A549 treated with Mapracorat at 1 μM for 4 hours (cell line): ENCODE measurements at places on chromosomes 12 and 14. TPM values are rescaled to one million over a fixed set of nuclear protein-coding genes. Genes with fewer than 3 reads are reported as not detected.

Gene TMEM132D
- total RNA-seq, result not detected in 5 replicates

Gene ARHGDIB
- 1.1 to 1.9 TPM (median 1.2 TPM) in 5 replicates for total RNA-seq

Gene HOMEZ
- 6.6 to 10.9 TPM (median 7.9 TPM) in 5 replicates for total RNA-seq

Gene TMEM229B
- 0.08 to 0.39 TPM (median 0.16 TPM) in 5 replicates for total RNA-seq

Gene CCDC88C
- 5.6 to 6.6 TPM (median 6.0 TPM) in 5 replicates for total RNA-seq

Gene ABHD4
- total RNA-seq, result 44.8 to 49.5 TPM (median 46.0 TPM) in 5 replicates

Gene TTC7B
- 16.0 to 25.4 TPM (median 19.8 TPM) in 5 replicates for total RNA-seq

Gene ACRBP
- total RNA-seq, result 0.08 to 0.40 TPM (median 0.15 TPM) in 3 of 5 replicates, not detected in the others

Gene C12orf57
- 275 to 319 TPM (median 310 TPM) in 5 replicates for total RNA-seq

Gene TMEM121
- 4.7 to 10.8 TPM (median 8.4 TPM) in 5 replicates for total RNA-seq

Gene SLC17A8
- 0.03 TPM in 1 of 5 replicates, not detected in the others for total RNA-seq

Gene GXYLT1
- total RNA-seq, result 10.7 to 14.8 TPM (median 13.7 TPM) in 5 replicates

Gene HOXC10
- 2.7 to 3.8 TPM (median 2.9 TPM) in 5 replicates for total RNA-seq

Gene TAS2R30
- not detected in 5 replicates for total RNA-seq

Gene DUSP16
- total RNA-seq, result 7.9 to 10.7 TPM (median 8.8 TPM) in 5 replicates

Gene COX8C
- total RNA-seq, result not detected in 5 replicates

Gene ABCC9
- total RNA-seq, result 0.01 to 0.08 TPM in 2 of 5 replicates, not detected in the others

Gene SLC6A12
- 0.97 to 1.3 TPM (median 1.1 TPM) in 5 replicates for total RNA-seq

Gene SMIM41
- not detected in 5 replicates for total RNA-seq

Gene PTPN6
- 7.9 to 13.5 TPM (median 11.7 TPM) in 5 replicates for total RNA-seq

Gene ACSM4
- not detected in 5 replicates for total RNA-seq

Gene HEATR5A
- total RNA-seq, result 13.0 to 20.3 TPM (median 18.3 TPM) in 5 replicates

Gene ASCL1
- total RNA-seq, result 0.07 TPM in 1 of 5 replicates, not detected in the others

Gene SLC6A13
- total RNA-seq, result 0.17 to 0.36 TPM (median 0.28 TPM) in 5 replicates

Gene SLCO1B3
- total RNA-seq, result 9.5 to 14.1 TPM (median 11.2 TPM) in 5 replicates

Gene OTOGL
- total RNA-seq, result not detected in 5 replicates

Gene GLIPR1
- total RNA-seq, result 24.6 to 33.6 TPM (median 28.0 TPM) in 5 replicates

Gene NEUROD4
- total RNA-seq, result not detected in 5 replicates

Gene ARHGAP5
- 30.5 to 46.3 TPM (median 40.6 TPM) in 5 replicates for total RNA-seq

Gene GLIPR1L2
- 0.09 to 0.33 TPM (median 0.24 TPM) in 5 replicates for total RNA-seq

Gene CLEC2B
- 1.00 to 2.1 TPM (median 1.3 TPM) in 5 replicates for total RNA-seq

Gene BRAP
- total RNA-seq, result 10.8 to 14.1 TPM (median 12.7 TPM) in 5 replicates

Gene DNAJC22
- 17.0 to 23.4 TPM (median 20.7 TPM) in 5 replicates for total RNA-seq

Gene CPNE6
- total RNA-seq, result not detected in 5 replicates

Gene SYCP3
- total RNA-seq, result not detected in 5 replicates

Gene AQP2
- not detected in 5 replicates for total RNA-seq

Gene HOXC9
- total RNA-seq, result 11.1 to 13.2 TPM (median 11.7 TPM) in 5 replicates

Gene CLEC2A
- not detected in 5 replicates for total RNA-seq

Gene HOXC12
- total RNA-seq, result not detected in 5 replicates

Gene TUBA1A
- 178 to 232 TPM (median 219 TPM) in 5 replicates for total RNA-seq

Gene CCDC175
- total RNA-seq, result not detected in 5 replicates
